ENCODE measurements at places on chromosomes 2 and 18. TPM values are rescaled to one million over a fixed set of nuclear protein-coding genes. Genes with fewer than 3 reads are reported as not detected.

GRCh38 chr2:9247177-9247576, 40.6 kb downstream of the ASAP2 start:
- peaks cover 5% of the 10 kb centered on the region for H3K27me3 ChIP-seq
- no peaks in the 10 kb centered on the region for H3K4me1 ChIP-seq
- no peak overlapping the region for H3K27ac ChIP-seq

Gene AMER3
- not detected for polyA plus RNA-seq

- peaks cover 1% of the 10 kb centered on the region for H3K27me3 ChIP-seq
- no peaks in the 10 kb centered on the region for H3K4me1 ChIP-seq
- no peaks in the 10 kb centered on the region for H3K36me3 ChIP-seq
Observed at GRCh38 chr2:24382363-24383073, 22.2 kb upstream of the ITSN2 start.

- H3K27ac ChIP-seq = no peak overlapping the region
- DNase-seq = no peak
- peaks cover 4% of the 10 kb centered on the region for H3K27me3 ChIP-seq
Observed at GRCh38 chr2:74618410-74619083, 29.6 kb downstream of the M1AP start.

Data from immature natural killer cell (primary cell).